ENCODE measurements at places on chromosomes 7 and 10.

- DNase-seq = no peak
Observed at GRCh38 chr7:77833136-77833535, 34.6 kb downstream of the PHTF2 start.

DNA sequence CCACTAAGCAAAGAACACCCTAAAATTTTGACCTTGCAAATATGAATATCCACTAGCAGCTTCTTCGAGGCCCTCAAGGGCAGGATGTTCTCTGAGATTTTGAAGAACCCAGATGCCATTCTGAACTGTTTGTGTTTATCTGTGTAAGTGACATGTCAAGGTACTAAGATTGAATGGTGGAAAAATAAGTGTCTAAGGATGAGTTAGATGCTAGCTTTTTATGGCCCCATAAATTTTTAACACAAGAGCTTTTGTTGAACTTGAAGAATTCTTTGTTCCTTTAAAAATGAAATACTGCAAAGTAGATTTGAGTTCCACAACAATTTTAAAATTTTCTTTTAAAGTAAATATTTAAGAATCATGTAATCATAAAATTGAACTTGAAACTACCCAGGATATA lies 259.8 kb downstream of the CSTF2T start:
- DNase-seq = no peak

GRCh38 chr10:18159557-18159956 lies 19.3 kb downstream of the CACNB2 start:
- DNase-seq = no peak

- DNase-seq = no peak
Observed at GRCh38 chr10:97243836-97244235, 48.6 kb downstream of the ARHGAP19 start.
